ENCODE measurements at places on chromosomes 7 and 10.

DNA sequence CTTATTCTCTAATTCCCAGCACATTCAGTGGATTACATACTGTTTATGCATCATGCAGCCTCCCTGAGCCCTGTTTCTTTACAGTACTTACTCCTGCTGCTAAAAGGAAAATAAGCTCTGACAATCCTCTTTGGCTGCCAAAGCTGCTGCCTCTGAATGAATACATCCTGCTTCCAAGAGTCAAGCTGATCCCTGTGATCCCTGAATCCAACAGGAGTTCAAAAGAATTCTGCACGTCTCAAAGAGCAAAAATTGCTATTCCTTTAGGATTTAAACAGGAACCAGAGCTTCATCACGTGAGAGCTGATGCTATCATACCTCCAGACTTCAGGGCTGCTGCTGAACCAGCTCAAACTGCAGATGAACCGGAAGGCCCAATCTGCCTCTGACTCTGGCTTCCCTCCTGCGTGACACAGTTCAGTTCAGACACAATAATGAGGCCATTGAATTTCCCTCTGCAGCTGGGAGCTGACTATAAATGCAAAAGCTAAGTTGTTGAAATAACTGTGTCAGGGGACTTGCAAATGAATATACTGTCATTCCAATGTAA, 851.0 kb upstream of the PHF14 start:
- no peak for DNase-seq

DNA sequence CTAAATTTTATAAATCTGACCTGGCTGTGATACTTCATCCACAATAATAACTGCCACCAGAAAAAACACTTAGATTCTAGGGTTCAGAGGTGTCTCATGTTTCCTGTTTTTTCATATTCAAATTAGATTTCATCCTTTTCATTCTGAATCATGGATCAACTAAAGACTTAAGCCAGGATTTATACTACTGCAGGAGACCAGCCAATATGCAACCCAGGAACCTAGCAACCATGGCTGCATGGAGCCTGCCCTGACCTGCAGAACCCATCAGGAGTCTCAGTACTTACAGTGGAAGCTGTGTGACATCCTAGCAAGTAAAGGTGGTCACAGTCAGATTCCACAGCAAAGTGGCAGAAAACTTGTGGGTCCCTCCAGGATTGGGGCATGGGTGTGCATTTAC, 40.5 kb upstream of the RNF148 start:
- DNase-seq: no peak

GRCh38 chr10:8298896-8299570, 244.5 kb downstream of the GATA3 start:
- no peak for DNase-seq

DNA sequence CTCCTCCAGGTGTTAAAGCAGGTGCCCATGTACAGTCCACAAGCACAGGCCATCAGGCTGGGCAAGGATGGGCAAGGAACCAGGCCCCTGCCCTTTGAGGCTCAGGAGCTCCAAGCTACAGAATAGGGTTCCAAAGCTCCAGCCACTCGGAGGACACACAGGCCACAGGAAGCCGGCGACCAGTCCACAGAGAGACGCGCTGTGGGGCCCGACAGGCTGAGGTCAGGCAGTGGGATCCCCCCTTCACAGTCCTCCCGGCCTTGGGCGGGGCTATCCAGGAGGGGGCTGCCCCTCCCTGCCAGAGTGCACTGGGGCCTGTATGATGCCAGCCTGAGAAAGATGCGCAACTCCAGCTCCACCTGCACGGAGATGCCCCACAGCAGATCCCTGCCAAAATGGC, 34.0 kb downstream of the MAD1L1 start:
- DNase-seq: no peak

- DNase-seq: no peak
Observed at GRCh38 chr10:110725801-110726630, 81.9 kb downstream of the RBM20 start.

DNA sequence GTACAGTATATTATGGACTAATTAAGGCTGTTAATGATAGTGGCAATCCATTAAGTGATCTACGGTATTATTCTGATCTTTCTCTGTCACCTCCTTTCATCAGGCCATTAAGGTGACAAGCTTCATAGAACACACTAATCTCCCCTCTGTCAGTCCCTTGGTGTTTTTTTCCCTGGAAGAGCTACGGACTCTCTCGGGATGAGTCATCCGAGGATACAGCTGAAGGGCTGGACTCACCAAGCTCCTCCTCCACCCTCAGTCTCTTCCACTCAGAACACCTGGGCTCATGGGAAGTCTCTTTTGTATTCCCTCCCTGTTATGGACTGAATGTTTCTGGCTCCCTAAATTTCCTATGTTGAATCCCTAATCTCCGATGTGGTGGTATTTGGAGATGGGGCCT, 69.8 kb upstream of the PLXNA4 start:
- DNase-seq: no peak

GRCh38 chr7:158329014-158329610, 258.5 kb downstream of the PTPRN2 start:
- DNase-seq: no peak

DNA sequence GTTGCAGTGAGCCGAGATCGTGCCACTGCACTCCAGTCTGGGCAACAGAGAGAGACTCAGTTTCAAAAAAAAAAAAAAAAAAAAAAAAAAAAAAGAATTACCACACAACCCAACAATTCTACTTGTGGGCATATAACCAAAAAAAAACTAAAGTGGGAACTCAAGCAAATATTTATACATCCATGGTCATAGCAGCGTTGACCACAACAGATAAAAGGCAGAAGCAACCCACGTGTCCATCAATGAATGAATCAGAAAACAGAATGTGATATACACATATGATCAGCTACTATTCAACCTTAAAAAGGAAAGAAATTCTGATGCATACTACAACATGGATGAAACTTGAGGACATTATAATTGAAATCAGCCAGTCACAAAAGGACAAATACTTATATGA, 179.3 kb upstream of the NEBL start:
- no peak for DNase-seq

- no peak for DNase-seq
Observed at GRCh38 chr7:129840757-129841156, 112.0 kb downstream of the UBE2H start.

- no peak for DNase-seq
Observed at GRCh38 chr7:111025006-111025405, 65.9 kb upstream of the LRRN3 start.

Measured in GDM1 (cell line).